Left lung (tissue), 14 donors: ENCODE measurements at places on chromosomes 1 and 21. TPM values are rescaled to one million over a fixed set of nuclear protein-coding genes. Genes with fewer than 3 reads are reported as not detected.
A peak's percentile ranks its signal among the peaks of the same experiment; 100 is the strongest.

DNA sequence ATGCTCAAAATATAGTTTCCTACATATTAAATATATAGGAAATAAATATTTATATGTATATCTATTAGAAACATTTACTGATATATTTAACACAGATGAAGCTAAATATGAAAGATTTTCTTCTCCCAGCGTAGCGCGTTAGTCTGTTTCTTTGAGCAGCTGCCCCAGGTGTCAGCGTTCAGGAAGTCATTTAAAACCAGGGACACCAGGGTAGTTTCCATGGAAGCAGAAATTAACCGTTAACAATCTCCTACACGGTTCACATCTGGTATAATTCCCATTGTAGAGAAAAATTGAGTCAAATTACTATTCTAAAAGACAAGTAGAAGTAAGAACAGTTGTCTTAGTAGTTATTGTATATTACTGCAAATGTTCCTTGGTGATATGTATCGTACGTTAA lies 1443.7 kb downstream of the MRPL39 start:
- DNase-seq, result no peak
- H3K4me3 ChIP-seq, result no peak overlapping the region
- no peaks in the 10 kb centered on the region for H3K27me3 ChIP-seq
- no peaks in the 10 kb centered on the region for H3K4me1 ChIP-seq
- no peak overlapping the region for H3K27ac ChIP-seq

The BACE2 gene
- total RNA-seq, result 44.6 TPM

DNA sequence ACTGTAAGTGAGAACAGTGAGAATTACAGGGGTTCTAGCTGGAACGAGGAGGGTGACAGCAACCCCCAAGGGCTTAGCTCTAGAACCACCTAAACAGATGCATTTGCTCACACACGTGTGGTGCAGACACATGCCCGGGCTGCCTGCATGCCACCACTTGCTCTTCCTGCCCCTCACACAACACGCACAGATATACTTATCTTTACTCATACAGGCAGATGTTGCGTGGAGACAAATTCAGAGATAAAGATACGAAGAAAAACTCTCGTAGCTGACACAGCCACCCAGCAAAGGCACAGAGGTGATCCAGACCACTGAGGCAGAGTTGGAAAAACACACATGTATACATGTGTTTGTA lies 13.5 kb downstream of the VANGL1 start:
- no peak overlapping the region for H3K4me3 ChIP-seq
- no peaks in the 10 kb centered on the region for H3K27me3 ChIP-seq
- no peak for DNase-seq
- H3K27ac ChIP-seq, result peak overlapping the region; percentile 4
- H3K4me1 ChIP-seq, result peaks cover 14% of the 10 kb centered on the region

DNA sequence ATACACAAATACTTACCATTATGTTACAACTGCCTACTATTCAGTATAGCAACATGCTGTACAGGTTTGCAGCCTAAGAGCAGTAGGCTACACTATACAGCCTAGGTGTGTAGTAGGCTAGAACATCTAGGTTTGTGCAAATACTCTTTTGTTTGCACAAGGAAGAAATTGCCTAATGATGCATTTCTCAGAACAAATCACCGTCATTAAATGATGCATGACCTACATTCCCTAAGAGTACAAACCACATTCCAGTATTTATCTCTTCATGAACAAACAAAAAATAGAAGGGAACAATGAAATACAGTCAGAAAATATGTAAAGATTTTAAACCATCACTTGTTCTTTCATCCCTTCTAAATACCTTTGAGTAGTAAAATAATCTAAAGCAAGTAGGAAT lies 109.7 kb upstream of the HP1BP3 start:
- H3K4me1 ChIP-seq, result no peaks in the 10 kb centered on the region
- H3K27ac ChIP-seq, result no peak overlapping the region
- no peak for DNase-seq
- H3K27me3 ChIP-seq, result no peaks in the 10 kb centered on the region
- H3K36me3 ChIP-seq, result no peaks in the 10 kb centered on the region

DNA sequence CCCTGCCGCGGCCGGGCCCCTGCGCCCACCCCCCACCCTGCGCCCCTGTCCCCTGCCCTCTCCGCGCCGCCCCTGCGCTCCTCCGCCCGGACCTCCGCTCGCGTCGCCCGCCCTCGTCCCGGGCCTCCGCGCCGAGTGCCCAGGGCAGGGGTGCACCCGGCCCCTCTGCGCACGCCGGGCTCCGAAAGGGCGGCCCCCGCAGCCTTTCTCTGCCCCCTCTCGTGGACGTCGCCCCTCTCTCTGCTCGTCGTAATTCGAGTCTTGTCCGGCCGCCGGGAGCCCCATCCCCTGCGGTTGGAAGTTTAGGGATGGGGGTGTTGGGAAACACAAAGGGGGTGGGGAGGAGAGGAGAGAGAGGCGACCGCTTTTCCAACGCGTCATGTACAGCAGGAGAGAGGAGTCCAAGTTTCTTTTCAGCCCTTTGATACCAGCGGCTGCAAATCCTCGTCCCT lies 407 bp downstream of the GALNT2 start:
- H3K27me3 ChIP-seq, result no peaks in the 10 kb centered on the region
- H3K27ac ChIP-seq, result peak overlapping the region; percentile 86
- peaks cover 34% of the 10 kb centered on the region for H3K4me1 ChIP-seq
- no peak for DNase-seq

GRCh38 chr1:153174624-153175023 lies 23.9 kb upstream of the SPRR2G start:
- H3K4me3 ChIP-seq, result no peak overlapping the region
- H3K27ac ChIP-seq, result no peak overlapping the region
- H3K36me3 ChIP-seq, result no peaks in the 10 kb centered on the region
- no peak for DNase-seq

DNA sequence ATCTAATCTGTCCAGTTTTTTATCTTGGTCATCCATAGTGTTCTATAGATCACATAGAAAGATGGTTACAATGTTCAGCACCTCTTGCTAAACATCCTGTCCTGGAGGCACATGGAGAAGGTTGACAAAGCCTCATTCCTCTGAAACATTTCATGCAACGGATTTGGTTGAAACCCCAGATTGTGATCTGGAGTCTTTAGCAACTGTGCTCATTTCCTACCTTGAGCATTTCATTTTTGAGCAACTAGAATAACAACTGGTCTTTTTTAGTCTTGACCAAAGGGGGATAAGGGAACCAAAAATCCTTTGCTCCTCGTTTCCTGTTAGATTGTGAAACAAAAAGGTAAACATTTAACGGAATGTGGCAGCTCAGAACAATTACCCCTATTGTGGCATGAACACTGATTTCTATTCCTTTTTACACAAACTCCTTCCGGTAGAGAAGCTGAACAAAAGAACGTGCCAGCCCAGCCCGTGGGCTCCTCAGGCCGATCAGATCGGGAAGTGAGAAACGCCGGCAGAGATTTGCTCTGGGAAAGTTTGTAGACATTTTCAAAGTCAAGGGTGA lies 94.7 kb upstream of the ERRFI1 start:
- no peaks in the 10 kb centered on the region for H3K27me3 ChIP-seq
- peaks cover 47% of the 10 kb centered on the region for H3K4me1 ChIP-seq
- no peak overlapping the region for H3K4me3 ChIP-seq
- no peak for DNase-seq
- no peaks in the 10 kb centered on the region for H3K36me3 ChIP-seq
